ENCODE measurements at places on chromosomes 6 and 20.

GRCh38 chr20:17648791-17649730 is 33.0 kb downstream of the RRBP1 start:
- DNase-seq: no peak

DNA sequence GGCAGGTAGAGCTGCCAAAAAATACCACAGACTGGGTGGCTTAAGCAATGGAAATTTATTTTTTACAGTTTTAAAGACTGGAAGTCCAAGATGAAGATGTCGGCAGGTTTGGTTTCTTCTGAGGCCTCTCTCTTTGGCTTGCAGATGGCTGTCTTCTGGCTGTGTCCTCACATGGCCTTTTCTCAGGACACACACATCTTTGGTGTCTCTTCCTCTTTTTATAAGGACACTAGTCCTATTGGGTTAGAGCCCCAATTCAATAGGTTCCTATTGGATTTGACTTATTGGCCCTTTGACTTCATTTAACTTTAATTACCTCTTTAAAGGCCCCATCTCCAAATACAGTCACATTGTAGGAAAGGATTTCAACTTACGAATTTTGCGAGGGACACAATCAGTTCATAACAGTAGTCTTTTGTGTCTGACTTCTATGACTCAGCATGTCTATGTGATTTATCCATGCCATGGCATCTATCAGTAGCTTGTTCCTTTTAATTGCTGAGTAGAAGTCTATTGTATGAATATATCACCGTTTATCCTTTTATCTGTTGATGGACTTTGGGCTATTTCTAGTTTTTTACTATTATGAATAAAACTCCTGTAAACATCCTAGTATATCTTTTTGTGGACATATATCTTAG is 11.0 kb upstream of the TCP11 start:
- no peak for DNase-seq

- DNase-seq: no peak
Observed at GRCh38 chr6:137399881-137400443, 94.2 kb downstream of the OLIG3 start.

DNA sequence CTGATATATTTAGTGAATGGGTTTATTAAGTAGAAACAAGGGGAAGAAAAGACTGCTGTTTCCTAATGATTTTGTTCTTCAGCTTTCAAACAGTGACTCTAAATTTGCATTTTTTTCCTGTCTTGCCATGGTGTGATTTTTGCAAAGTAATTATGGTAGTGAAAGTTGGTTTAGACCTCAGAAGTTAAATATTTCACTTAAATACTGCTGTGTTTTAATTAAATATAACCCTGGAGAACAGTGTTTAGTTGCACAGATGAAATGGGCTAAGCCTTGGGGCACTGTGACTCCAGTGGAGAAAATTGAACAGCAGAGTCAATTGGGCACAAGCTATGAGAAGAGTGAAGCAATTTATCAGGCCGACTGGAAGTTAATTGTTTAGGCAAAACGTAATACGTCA is 111.1 kb upstream of the MCHR2 start:
- no peak for DNase-seq

GRCh38 chr6:112906726-112907125 is 559.6 kb downstream of the RFPL4B start:
- DNase-seq: no peak

DNA sequence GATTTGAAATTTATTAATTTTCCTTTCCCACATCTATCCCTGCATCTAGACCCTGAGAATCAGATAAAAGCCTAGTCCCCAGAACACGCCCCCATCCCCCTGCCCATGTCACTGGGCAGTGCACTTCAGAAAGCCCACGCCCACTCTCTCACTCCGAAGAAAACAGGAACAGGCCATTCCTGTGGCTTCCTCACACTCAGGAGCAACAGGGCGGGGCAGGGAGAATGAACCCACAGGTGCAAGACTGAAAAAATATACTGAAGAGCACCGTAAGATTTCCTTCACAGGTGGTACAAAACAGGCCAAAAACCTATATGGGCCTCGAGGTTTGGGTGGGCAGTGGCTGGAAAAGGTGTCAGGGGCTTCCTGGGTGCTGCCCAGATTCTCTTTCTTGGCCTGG is 3.4 kb downstream of the OXT start:
- no peak for DNase-seq

GRCh38 chr6:148591656-148592055 is 155.2 kb upstream of the UST start:
- DNase-seq: no peak

DNA sequence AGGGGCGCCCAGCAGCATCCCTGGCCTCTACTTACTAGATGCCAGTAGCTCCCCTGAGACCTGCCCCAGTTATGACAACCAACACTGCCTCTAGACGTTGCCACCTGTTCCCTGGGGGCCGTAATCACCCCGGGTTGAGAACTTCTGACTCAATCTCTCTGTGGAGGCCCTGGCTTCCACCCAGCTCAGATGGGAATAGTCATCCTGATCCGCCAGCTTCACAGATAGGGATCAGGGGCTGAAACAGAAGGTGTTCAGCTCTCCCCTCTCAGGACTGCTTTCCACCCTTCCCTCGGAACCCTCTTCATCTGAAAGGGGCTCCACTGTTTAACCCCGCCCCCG is 3.3 kb downstream of the CAPN11 start:
- no peak for DNase-seq

DNA sequence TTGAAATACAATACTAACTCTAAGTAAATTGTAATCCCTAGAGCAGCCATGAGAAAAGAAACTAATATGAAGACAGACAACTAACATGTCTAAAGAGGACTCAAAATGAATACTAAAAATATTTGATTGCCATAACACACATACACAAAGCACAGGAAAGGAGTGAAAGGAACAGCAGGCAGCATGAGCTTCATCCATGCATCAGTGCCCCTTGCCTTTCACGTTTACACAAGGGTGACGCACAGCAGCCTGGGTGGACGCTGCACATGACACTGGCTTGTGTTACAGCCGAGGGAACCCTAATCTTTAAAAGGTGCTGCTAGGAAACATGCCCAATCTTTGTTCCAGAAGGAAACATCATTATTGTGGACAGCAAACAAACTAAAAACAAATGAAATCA is 123.5 kb downstream of the MAN1A1 start:
- no peak for DNase-seq

GRCh38 chr6:32937230-32937633 is 3.6 kb downstream of the HLA-DMB start:
- no peak for DNase-seq
